ENCODE measurements at places on chromosomes 1 and 21. TPM values are rescaled to one million over a fixed set of nuclear protein-coding genes. Genes with fewer than 3 reads are reported as not detected.

GRCh38 chr1:36480161-36480560 is 2.6 kb downstream of the CSF3R start:
- peak; percentile 32 for DNase-seq

The FCRL1 gene
- total RNA-seq, result not detected

The TFF3 gene
- total RNA-seq, result 5.2 TPM

The UBE2G2 gene
- total RNA-seq, result 84.0 TPM

DNA sequence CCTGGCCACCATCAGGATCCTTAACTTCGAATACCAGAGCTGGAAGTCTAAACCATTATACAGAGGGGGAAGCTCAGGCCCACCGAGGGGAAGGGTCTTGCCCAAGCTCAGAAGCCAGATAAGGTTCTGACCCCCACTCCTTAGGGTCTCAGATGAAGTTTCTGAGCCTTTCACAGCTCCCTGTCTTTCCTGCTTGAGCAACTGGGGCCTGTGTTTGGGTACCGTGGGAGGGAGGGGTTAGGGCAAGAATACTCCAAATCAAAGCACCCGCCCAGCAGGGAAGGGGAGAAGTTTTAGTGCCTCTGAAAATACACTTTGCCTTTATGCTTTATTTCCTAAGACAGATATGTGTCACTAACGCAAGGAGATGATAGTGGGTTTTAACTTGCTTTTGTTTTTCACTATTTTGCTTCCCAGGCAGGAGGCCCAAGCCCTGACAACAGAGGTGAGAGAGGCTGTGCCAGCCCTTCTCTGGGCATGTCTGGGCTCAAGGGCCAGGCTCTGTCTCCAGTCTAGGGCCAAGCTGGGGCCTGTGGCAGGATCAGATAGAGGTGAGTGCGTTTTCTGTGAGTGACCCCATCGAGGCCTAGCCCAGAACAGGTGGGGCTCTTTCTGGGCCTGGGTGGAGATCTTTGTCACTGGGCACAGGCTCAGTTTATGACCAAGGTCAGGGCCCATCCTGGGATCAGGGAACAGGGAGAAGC is 20.5 kb upstream of the TENT5B start:
- DNase-seq, result peak; percentile 68

- peak; percentile 49 for DNase-seq
These were observed 245.0 kb downstream of the FOXD2 start for GRCh38 chr1:47682786-47683350.

The CELA2A gene
- total RNA-seq, result not detected

GRCh38 chr1:26177182-26177684 is at the start of gene CNKSR1:
CNKSR1 (plus strand) TSS chr1:26177491; CDS start chr1:26177548, 57 bp downstream.
- DNase-seq, result peak; percentile 98

GRCh38 chr1:182163821-182164223 is 102.3 kb upstream of the ZNF648 start:
- DNase-seq, result no peak

The MYCL gene
- total RNA-seq, result 35.0 TPM

- DNase-seq, result no peak
These were observed 191.7 kb upstream of the GORAB start for GRCh38 chr1:170340308-170340707.

DNA sequence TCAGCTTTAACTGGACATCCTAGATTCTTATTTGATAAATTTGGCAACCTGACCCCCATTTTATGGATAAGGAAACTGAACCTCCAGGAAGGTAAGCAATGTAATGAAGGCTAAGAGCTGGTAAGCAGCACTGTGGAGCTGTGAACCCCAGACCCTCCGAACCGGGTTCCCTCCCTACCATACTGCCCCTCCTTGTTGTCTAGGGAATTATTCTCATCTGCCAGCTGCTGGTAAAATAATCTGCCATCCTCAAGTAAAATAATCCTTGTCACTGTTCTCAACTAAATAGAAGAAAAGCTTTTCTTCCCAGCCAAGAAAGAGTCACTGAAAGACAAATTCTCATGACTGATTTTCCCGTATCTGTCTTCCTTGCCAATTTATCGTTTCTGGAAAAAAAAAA is 55.8 kb upstream of the PRDX6 start:
- DNase-seq, result no peak

- peak; percentile 92 for DNase-seq
These were observed 5.5 kb upstream of the RNF223 start for GRCh38 chr1:1079408-1080121.

DNA sequence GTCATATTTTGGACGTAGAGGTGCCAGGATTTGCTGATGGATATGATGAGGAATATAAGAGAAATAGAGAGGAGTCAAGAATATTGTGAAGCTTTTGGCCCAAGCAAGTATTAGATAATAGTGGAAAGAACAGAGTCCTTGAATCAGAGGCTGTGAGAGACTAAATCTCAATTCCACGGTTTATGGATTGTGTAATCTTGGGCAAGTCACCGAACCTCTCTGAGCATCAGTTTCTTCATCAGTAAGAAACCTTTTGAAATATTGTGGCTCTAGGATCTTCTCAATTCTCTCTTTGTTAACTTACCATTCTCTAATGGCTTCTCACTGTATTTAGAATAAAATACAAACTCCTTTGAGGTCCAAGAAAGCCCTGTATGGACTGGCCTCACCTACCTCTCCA is 77.6 kb downstream of the RPS6KA1 start:
- no peak for DNase-seq

GRCh38 chr1:110519125-110519810 is at the start of gene KCNA10:
KCNA10 (minus strand) TSS chr1:110519175; CDS start chr1:110518787, 388 bp downstream.
- DNase-seq, result no peak

DNA sequence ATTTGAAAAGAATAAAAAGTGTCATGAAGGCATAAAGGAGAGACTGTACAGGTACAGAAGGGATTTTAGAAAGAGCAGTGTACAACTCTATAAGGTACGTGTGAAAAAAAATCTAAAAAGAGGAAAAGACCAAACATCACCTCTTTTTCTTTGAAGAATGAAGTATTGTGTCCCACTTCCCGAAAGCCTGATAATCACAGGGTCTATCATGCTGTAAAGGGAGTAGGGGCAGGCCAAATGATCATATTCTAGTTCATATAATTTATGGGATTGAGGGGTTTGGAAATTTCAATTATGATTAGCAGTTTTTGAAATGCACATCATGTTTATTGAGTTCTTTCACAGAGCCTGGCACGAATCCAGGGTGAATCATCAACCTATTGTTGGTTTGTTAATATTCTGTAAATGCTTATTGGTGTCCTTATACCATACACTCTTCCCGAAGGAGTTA is 910 bp upstream of the RERE start:
- DNase-seq, result no peak

DNA sequence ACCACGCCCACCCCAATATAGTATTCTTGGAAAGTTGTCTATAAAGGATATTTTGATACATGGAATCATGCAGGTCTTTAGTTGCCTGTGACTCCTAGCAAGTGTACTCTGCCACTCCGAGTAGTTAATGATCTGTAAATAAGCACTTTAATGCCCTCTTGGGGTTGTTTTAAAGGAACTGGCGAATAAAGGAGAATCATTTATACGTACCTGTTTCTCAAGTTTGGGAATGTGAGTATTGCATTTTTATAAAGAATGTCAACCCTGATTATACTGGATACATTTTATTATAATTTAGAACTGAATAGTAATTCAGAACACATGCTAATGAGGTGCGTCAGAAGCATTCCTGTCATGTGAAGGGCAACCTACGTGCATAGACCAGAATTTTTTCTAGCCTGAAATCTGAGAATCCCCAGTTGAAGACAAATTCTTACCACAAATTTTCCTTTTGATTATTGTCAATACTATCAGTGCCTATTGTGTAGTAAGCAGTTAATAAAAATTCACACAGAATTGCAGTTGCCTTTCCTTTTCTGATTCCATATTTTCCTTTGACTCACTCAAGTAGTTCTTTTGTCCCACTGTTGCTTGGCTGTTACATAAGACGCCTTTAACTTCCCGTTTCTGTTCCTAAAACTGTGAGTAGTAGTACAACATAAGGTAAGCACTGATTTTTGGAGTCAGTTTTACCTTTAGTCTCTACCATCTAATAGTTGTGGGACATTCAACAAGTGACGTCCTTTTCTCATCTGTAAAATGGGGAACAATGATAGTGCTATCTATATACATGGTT is 5.1 kb downstream of the AHCYL1 start:
- DNase-seq, result no peak

DNA sequence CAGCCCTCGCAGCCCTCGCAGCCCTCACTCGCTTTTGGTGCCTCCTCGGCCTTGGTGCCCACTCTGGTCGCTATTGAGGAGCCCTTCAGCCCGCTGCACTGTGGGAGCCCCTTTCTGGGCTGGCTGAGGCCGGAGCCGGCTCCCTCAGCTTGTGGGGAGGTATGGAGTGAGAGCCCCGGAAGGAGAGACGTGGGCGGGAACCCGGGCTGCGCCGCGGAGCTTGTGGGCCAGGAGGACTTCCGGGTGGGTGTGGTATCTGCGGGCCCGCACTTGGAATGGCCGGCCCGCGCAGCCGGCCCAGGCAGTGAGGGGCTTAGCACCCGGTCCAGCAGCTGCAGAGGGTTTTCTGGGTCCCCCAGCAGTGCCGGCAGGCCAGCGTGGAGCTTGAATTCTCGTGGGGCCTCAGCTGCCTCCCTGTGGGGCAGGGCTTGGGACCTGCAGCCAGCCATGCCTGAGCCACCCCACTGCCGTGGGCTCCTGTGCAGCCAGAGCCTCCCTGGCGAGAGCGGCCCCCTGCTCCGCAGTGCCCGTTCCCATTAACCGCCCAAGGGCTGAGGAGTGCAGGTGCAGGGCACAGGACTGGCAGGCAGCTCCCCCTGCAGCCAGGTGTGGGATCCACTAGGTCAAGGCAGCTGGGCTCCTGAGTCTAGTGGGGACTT is 9.9 kb upstream of the CFHR2 start:
- peak; percentile 47 for DNase-seq

DNA sequence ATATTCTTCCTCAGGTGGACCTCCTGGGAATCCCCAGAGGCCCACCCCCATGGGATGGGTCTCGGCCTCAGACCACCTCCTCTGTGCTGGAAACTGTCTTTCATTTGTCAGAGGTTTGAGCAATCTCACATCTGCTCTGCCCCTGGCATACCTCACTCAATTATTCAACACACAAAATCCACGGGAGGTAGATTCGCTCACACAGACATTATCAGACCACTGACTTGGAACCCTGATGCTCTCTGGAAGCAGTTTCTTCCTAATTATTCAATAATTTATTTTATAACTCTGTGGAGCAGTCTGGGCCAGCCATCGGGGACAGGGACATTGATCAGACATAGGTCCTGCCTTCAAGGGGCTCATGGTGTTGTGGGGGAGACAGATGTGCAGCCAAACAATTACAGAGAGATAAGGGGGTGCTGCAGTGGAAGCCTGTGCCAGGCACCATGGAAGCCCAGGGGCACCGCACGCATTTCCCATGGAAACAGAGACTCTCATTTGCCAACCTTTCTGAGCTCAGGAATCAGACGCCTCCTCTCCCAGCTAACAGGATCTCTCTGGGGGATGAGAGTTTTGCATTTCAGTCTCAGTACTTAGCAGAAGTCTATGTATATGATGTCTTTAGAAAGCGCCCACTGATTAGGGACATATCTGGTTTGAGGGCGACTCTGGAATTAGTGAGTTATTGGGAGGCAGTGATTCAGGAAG is 96.5 kb downstream of the HMGB4 start:
- no peak for DNase-seq

GRCh38 chr1:91578320-91579109 is 77.9 kb downstream of the CDC7 start:
- no peak for DNase-seq

GRCh38 chr1:152179566-152179965 is 20.5 kb upstream of the RPTN start:
- DNase-seq, result no peak

GRCh38 chr1:2300004-2300771 is 72.1 kb downstream of the SKI start:
- DNase-seq, result no peak

DNA sequence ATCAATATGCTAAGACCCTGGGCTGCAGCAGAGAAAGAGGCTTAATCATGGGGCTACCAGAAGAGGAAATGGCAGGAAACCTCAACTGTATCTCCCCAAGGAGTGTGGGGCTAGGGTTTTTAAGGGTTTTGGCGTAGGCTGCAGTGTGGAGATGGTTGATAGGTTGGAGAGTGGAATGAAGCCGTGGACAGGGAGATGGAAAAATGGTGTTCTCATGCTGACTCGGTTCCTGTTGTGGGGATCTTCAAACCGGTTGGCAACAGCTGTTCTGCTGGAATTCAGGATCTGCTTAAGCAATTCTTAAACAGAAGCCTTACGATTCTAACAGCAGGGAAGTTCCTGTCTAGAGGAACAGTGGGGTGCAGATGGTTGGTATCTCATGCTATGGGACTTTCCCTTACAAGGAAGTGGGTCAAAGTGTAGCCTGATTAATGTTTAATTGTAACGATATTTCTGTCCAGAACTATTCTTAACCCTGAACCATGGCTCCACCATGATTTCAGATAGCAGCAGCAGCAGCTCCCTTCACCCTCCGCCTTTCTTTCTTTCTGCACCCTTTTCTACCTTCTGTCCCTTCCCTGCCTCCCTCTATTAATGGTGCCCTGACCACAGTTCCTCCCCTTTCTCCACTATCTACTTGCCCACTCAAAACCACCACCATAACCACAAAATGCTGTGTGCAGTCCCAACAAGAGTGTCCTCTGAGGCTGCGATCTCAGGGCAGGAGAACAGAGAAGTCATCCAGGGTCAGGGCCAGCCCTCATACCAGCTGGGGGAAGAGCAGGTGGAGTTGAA is 30.8 kb downstream of the RSPH1 start:
- peak; percentile 34 for DNase-seq

GRCh38 chr1:248853663-248854375 is 5.1 kb downstream of the ZNF692 start:
- DNase-seq, result peak; percentile 34

DNA sequence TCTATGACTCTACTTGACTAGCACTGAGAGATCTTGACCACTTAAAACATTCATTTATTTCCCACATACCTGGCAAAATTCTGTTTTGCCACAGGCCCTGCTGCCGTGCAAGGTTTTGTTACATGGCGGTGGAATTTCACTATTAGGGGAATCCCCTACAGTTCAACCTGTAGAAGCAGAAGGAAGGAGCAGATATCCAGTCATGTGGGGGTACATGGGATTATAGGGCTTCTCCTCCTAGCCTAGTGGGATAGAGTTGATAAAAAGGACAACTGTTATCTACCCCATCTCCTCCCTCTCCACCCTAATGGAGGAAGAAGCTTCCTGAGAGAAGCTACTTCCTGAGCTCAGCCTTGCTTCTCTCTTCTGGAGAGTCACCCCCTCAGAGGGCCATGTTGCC is 17.7 kb upstream of the PROK1 start:
- DNase-seq, result no peak

The UMODL1 gene
- 0.32 TPM for total RNA-seq

The THBS3 gene
- 17.6 TPM for total RNA-seq

The OR2M3 gene
- total RNA-seq, result not detected

GRCh38 chr1:57605933-57606332 is 182.1 kb upstream of the DAB1 start:
- DNase-seq, result peak; percentile 57

The OR4F29 gene
- not detected for total RNA-seq

The KCND3 gene
- not detected for total RNA-seq

- DNase-seq, result no peak
These were observed 160.1 kb downstream of the TRIM33 start for GRCh38 chr1:114350731-114351445.

GRCh38 chr1:53740621-53741105 is 1.7 kb upstream of the GLIS1 start:
- no peak for DNase-seq

The CYP4Z1 gene
- 0.31 TPM for total RNA-seq

- no peak for DNase-seq
These were observed 47.8 kb upstream of the SRSF10 start for GRCh38 chr1:24027838-24028468.

GRCh38 chr1:65429806-65430205 is 9.3 kb downstream of the LEPR start:
- no peak for DNase-seq

Measured in endodermal cell (in vitro differentiated cells).